T-helper 2 cell treated with Interferon-gamma antibody and Interleukin-4, amounts not matched to agents 5 μg/mL and 100 μg/mL, for 36 hours (primary cell): ENCODE measurements at places on chromosomes 12 and 14.

DNA sequence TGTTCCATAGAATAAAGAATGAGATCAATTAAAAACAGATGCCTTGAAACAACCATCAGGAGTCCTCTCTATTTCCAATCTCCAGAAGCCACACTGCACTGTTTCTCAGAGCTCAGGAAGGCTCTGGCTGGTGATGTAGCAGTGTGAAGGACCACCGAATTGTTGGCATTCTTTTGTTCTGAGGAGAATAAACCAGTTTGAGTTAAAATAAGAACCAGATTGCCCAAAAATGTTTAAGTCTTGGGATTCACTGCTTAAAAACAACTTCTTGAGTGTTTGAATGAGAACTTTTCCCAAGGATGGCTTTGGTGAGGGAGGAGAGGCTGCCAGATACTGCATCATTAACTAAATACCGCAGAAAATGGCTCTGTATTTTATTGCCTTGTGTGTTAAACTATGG lies 341.2 kb downstream of the C12orf75 start:
- no peak for DNase-seq

GRCh38 chr12:82919388-82920054 lies 232.8 kb downstream of the TMTC2 start:
- DNase-seq: no peak

DNA sequence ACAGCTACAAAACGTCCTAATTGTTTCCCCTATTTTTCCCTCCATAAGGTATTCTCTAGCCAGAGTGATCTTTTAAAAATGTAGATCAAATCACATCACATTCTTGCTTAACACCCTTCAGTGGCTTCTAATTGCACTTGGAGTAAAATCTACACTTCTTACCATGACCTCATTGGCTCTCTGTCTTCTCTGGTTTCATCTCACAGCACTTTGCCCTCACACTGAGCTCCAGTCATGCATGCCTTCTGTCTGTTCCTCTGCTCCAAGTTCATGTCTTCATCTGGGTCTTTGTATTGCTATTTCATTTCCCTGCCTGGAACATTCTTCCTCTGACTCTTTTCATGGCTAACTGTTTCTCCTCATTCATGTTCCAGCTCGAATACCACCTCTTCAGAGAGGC lies 220.4 kb upstream of the GARIN6 start:
- no peak for DNase-seq

- DNase-seq: no peak
Measured at GRCh38 chr14:85342858-85343607, 186.9 kb upstream of the FLRT2 start.

DNA sequence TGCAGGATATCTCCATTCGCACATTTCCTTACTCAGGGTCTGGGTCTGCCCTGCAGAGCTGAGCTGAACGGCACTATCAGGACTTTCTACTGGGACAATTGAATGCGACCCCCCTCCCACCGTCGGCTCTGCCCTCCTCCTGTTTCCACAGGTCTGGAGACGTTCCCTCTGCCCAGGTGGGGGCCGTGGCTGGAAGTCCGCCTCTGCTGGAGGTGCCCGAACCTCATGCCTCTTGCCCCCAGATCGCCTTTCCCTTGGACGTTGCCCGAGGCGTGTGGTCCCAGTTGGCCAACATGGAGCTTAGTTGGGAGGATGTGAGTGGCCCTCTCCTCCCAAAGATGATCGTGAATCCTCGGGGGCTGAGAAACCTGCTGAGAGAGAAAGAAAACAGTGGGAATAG lies 21.2 kb upstream of the KLC1 start:
- DNase-seq: no peak

GRCh38 chr14:59228421-59228820 lies 40.0 kb downstream of the DAAM1 start:
- DNase-seq: no peak

GRCh38 chr14:75413013-75413412 lies 14.8 kb upstream of the JDP2 start:
- no peak for DNase-seq

DNA sequence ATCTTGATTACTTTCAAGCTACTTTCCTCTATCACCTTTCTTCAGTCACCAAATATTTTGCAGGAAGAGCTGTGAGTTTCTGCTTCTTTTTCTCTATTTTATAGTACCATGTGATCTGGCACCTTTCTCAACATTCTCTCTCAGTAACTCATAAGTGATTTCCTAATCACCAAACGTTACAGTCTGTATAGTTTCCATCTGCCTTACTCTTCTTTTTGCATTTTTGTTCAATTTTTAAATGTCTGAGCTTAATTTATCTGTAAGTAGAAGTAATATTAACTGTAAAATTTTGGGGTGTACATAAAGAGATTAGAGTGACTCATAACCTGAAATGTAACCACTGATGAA lies 422.1 kb upstream of the SYT1 start:
- DNase-seq: no peak

DNA sequence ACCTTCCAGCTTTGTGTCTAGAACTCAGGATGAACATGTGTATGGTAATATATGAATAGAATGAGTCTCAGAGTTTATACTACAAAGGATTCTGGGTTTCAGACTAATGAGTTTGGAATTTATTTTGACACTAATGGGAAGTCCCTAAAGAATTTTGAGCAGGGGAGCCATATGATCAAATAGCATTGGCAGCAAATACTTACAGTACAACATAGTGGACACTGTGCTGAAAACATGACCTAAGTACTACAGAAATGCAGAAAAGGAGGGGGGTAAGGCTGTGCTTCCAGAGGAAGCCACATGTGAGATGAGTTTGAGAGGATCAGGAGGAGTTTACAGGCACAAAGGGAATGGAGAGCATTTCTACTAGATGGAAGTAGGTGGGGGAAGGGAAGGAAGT lies 225.8 kb downstream of the C12orf42 start:
- DNase-seq: no peak

GRCh38 chr14:50056435-50056834 lies 59.9 kb downstream of the VCPKMT start:
- no peak for DNase-seq

- no peak for DNase-seq
Measured at GRCh38 chr12:26701604-26702215, 131.3 kb downstream of the ITPR2 start.

GRCh38 chr12:20142316-20142715 lies 226.0 kb upstream of the PDE3A start:
- no peak for DNase-seq

GRCh38 chr12:57261428-57261865 lies 10.5 kb upstream of the STAC3 start:
- DNase-seq: no peak

GRCh38 chr12:49540229-49541139 lies 1.7 kb downstream of the KCNH3 start:
- DNase-seq: no peak

DNA sequence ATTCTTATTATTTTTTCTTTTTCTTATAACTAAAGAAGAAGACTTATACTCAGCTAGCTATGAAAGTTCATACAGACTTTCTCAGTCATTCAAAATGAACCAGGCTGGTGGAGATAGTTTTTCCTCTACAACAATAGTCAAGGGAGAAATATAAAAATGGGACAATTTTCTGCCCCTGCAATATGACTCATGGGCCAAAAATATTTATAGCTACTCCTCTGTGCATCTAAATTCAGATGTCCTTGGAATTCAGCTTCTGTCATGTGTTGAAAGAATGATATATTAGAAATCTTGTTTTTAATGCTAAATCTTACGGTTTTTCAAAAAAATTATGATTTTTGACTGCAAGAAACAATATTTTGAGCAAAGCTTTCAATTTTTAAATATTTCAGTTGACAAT lies 237.2 kb upstream of the SYT10 start:
- DNase-seq: no peak

DNA sequence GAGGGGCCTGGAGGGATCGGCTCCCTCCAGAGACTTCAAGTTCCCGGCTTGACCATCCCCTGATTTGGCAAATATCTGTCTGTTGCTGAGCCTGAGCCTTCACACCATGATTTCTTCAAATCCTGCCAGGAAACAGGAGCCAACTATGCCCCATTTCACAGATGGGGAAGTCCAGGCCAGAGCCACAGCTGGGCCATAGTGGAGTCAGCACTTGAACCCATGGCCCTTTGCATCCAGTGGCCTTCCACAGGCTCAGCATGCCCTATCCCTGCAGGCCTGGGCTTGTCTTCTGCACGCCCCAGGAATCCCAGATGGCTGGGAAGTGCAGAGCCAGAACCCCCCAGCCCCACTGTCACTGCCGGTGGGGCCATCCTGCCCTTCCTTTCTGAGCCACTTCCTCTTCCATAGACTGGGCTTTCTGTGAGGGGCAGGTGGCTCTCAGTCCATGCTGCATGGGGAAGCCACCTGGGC lies 44.9 kb downstream of the CYP46A1 start:
- DNase-seq: no peak

GRCh38 chr14:60252630-60253029 lies 3.6 kb downstream of the PPM1A start:
- DNase-seq: no peak

- no peak for DNase-seq
Measured at GRCh38 chr12:58915634-58916033, 4.7 kb downstream of the LRIG3 start.

GRCh38 chr14:31536201-31536960 lies 24.8 kb upstream of the NUBPL start:
- DNase-seq: no peak

- no peak for DNase-seq
Measured at GRCh38 chr14:82398256-82398655, 864.6 kb upstream of the SEL1L start.

DNA sequence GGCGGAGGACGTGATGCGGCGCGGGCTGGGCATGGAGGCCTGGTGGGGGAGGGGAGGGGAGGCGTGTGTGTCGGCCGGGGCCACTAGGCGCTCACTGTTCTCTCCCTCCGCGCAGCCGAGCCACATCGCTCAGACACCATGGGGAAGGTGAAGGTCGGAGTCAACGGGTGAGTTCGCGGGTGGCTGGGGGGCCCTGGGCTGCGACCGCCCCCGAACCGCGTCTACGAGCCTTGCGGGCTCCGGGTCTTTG lies 303 bp downstream of the GAPDH start:
- DNase-seq: no peak

DNA sequence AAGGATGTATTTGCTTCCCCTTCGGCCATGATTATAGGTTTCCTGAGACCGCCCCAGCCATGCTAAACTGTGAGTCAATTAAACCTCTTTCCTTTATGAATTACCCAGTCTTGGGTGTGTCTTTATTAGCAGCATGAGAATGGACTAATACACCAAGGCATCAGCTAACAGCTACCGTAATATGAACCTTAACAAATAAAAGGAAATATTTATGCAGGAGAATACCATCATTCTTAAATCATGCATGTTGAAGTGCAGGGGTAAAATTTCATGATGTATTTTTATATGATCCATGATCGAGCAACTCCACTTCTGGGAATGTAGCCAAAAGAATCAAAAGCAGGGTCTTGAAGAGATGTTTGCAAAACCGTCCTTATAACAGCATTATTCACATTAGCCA lies 379.0 kb downstream of the NPAS3 start:
- no peak for DNase-seq

- no peak for DNase-seq
Measured at GRCh38 chr14:94100847-94101246, 9.7 kb upstream of the IFI27 start.

- DNase-seq: no peak
Measured at GRCh38 chr14:76918256-76918781, 92.1 kb downstream of the LRRC74A start.

DNA sequence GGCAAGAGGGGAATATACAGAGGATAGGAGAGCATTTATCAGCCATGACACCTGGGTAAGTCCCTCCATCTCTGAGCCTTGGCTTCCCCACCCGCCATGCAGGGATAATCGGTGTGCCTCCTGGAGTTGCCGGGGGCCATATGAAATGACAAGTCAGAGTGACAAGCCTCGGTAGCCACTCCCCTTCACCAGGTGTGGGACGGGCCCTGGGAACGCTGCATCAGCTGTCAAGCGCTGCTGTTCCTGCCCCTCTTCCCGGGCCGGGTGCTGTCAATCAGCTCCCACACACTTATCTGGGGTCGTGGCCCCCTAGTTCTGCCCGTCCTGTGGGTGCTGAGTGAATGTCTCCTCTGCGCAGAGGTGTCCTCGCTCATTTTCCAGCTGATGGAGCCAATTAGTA lies 57.2 kb downstream of the MVK start:
- no peak for DNase-seq

DNA sequence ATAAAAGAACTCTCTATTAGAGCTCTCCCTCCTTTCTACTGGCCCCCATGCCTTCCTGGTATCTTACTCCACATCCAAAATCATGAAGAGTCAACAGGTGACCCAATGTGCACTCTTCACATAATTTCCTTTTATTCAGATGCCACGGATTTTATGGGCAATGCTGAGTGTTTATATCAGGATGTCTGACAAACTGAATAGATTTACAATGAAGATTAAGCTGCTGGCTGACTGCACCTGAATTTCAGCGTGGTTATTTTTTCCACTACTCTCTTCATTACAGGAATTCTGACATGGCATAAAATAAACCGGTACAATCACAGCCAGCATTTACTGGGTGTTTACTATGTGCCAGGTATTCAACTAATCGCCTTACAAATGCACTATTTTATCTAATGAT lies 29.4 kb upstream of the CERS5 start:
- no peak for DNase-seq

- DNase-seq: no peak
Measured at GRCh38 chr12:16198884-16199283, 78.6 kb downstream of the SLC15A5 start.

GRCh38 chr14:38127356-38127755 lies 80.3 kb upstream of the SSTR1 start:
- no peak for DNase-seq

- no peak for DNase-seq
Measured at GRCh38 chr12:32201976-32202375, 95.3 kb downstream of the BICD1 start.

DNA sequence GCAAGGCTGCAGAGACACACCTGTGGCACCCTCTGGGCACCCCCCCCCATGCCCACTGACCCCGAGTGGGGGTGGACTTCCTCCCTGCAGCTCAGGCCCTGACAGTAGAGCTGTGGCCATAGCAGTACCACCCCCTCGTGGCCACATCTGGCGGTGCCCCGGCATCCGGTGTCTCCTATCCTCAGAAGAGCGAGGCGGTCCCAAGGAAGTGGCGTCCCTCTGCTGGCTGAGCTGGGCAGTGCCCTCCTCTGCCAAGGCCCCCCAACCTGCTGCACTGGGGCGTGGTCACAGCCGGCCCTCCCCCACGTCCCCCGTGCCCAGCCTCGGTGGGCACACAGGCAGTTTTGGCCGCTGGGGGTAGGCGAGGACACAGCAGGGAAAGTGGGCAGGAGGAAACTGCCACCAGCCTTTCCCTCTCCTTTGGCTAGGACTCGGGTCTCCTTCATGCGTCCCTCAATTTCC lies 6.0 kb upstream of the SLC6A12 start:
- peak; percentile 53 for DNase-seq

- DNase-seq: peak; percentile 15
Measured at GRCh38 chr12:3931206-3931605, 58.0 kb upstream of the PARP11 start.
